Activated CD8-positive, alpha-beta memory T cell treated with anti-CD3 and anti-CD28 coated beads, Interleukin-2, amount 10 ng/mL, durations not matched to agents 7 days and 5 days (primary cell): ENCODE measurements at places on chromosomes 12 and 14. TPM values are rescaled to one million over a fixed set of nuclear protein-coding genes. Genes with fewer than 3 reads are reported as not detected.
A peak's percentile ranks its signal among the peaks of the same experiment; 100 is the strongest.

DNA sequence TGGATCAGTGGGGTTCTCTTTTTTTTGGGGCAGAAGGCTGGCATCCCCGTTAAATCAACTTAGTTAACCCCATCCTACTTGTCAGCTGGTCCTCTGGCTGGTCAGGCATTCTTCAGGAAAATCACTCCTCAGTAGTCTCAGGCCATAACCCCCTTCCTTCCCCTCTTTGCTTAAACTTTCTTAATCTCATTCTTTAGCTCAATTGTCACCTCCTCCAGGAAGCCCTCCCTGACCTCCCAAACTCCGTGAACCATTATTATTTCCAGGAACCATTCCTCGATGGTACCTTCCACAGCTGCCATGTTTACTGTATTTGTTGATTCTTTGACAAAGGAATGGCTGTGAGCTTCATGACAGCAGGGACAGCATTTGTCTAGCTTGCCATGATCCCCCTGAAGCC is 72.5 kb upstream of the FBXO21 start:
- H3K27me3 ChIP-seq: no peaks in the 10 kb centered on the region
- no peak overlapping the region for H3K27ac ChIP-seq
- no peaks in the 10 kb centered on the region for H3K36me3 ChIP-seq
- no peak for DNase-seq
- no peaks in the 10 kb centered on the region for H3K4me1 ChIP-seq

- peak overlapping the region; percentile 96 for H3K4me3 ChIP-seq
- peaks cover 2% of the 10 kb centered on the region for H3K27me3 ChIP-seq
- DNase-seq: peak; percentile 94
- H3K36me3 ChIP-seq: peaks cover 54% of the 10 kb centered on the region
Observed at GRCh38 chr12:46370792-46371717, 1.5 kb downstream of the SLC38A2 start.

The INSM2 gene
- total RNA-seq: not detected

GRCh38 chr14:98897605-98898309 is 374.2 kb downstream of the BCL11B start:
- no peak for DNase-seq
- no peaks in the 10 kb centered on the region for H3K36me3 ChIP-seq
- H3K27me3 ChIP-seq: no peaks in the 10 kb centered on the region
- H3K27ac ChIP-seq: no peak overlapping the region

The BDKRB2 gene
- total RNA-seq: not detected

- no peak overlapping the region for H3K27ac ChIP-seq
- H3K36me3 ChIP-seq: no peaks in the 10 kb centered on the region
- DNase-seq: no peak
- H3K4me3 ChIP-seq: no peak overlapping the region
- H3K4me1 ChIP-seq: no peaks in the 10 kb centered on the region
Observed at GRCh38 chr12:48454667-48455066, 17.7 kb upstream of the ANP32D start.

The COA8 gene
- total RNA-seq: 29.1 TPM

DNA sequence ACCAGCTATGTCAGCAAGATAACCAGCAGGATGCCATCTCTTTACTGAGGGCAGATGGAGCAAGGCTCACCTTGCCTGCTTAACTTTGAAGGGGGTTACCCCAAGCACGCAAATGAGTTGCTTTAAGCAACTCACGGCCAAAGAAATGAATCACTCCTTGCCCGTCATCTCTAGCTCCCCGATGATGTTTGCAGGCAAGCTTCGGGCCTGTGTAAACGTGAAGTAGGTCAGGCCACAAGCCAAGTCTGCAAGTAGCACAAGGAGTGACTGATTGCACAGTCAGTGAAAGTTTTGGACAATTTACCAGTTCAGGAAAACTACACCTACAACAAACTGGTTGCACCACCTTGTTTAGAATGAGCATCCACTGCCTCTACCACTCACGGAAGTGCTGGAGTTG is 699.7 kb upstream of the TBX3 start:
- DNase-seq: no peak
- no peaks in the 10 kb centered on the region for H3K27me3 ChIP-seq
- no peaks in the 10 kb centered on the region for H3K36me3 ChIP-seq
- no peaks in the 10 kb centered on the region for H3K4me1 ChIP-seq
- no peak overlapping the region for H3K4me3 ChIP-seq
- no peak overlapping the region for H3K27ac ChIP-seq

The PLEKHD1 gene
- 0.05 TPM for total RNA-seq

The RARG gene
- 29.4 TPM for total RNA-seq

- peaks cover 20% of the 10 kb centered on the region for H3K4me1 ChIP-seq
- H3K4me3 ChIP-seq: no peak overlapping the region
- no peak overlapping the region for H3K27ac ChIP-seq
- no peak for DNase-seq
- H3K27me3 ChIP-seq: no peaks in the 10 kb centered on the region
Observed at GRCh38 chr12:45329238-45329637, 113.3 kb downstream of the ANO6 start.

DNA sequence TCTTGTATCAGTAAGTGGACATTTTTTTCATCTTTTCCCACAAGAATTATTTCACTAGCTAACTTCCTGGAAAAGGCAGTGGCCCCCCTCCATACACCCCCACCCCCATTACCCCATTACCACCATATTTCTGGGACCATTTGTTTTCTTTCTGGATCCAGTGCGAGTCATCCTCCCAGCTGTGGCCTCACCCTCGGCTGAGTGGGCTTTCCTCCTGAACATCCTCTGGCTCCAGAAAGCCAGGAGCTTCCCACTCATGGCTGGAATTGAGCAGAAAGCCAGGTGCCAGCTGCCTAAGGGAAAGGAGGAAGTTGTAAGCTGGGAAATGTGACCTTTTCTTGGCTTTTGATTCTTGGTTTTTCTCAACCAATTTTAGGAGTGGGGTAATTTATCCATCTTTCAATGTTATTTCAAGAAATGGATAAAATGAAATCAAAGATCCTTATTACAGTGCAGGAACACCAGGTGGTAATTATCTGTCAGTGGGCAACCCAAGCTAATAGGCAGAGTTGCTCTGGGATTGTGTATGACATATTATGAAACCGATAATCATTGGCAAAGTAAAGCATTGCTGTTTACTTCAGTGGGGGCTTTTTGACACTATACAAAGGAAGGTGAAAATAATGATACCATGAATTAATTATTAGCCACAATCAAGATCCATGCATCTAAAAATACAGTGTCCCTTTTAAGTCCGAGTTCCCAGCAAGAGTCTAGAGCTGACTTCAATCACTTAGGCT is 124.6 kb downstream of the KICS2 start:
- no peaks in the 10 kb centered on the region for H3K36me3 ChIP-seq
- H3K4me1 ChIP-seq: no peaks in the 10 kb centered on the region
- DNase-seq: no peak
- no peak overlapping the region for H3K4me3 ChIP-seq
- peaks cover 12% of the 10 kb centered on the region for H3K27me3 ChIP-seq

- H3K4me1 ChIP-seq: peaks cover 69% of the 10 kb centered on the region
- H3K27me3 ChIP-seq: no peaks in the 10 kb centered on the region
- peak; percentile 69 for DNase-seq
- peak overlapping the region; percentile 76 for H3K27ac ChIP-seq
- H3K36me3 ChIP-seq: peaks cover 53% of the 10 kb centered on the region
Observed at GRCh38 chr14:91858536-91859275, 8.6 kb downstream of the TC2N start.

- no peak overlapping the region for H3K4me3 ChIP-seq
- no peak for DNase-seq
- H3K27ac ChIP-seq: no peak overlapping the region
- no peaks in the 10 kb centered on the region for H3K4me1 ChIP-seq
- H3K27me3 ChIP-seq: no peaks in the 10 kb centered on the region
Observed at GRCh38 chr14:94494085-94494484, 15.2 kb downstream of the SERPINA12 start.

GRCh38 chr12:64142382-64142781 is 79.7 kb downstream of the KICS2 start:
- no peak overlapping the region for H3K27ac ChIP-seq
- H3K36me3 ChIP-seq: no peaks in the 10 kb centered on the region
- peaks cover 4% of the 10 kb centered on the region for H3K4me1 ChIP-seq
- H3K27me3 ChIP-seq: no peaks in the 10 kb centered on the region
- H3K4me3 ChIP-seq: no peak overlapping the region

DNA sequence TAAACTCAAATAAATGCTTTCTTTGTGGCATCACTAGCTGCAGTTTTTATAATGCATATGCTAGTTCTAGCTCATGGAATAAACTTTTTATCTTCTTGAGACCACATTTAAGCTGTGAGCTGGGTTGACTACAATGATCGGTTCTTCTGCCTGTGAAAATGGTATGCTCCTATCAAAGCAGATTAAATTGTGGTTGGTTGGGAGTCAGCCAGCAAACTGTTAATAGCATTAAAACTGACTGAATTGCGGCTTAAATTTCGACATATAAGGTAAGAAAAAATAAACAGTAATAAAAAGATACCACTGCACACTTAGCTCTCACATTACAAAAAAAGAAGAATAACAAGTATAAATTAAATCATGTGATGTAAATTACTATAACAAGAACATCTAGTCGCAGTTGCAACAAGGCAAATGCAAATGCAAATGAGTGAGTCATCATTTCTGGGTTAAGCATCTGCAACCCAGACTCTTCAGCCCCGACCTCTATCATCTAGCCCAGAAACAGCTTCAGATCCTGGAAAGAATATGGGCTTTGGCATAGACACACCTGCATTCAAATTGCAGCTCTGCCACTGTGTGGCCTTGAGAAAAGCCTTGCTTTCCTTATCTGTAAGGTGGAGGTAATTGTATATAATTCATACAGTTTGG is 19.8 kb upstream of the DHRS7 start:
- H3K27me3 ChIP-seq: no peaks in the 10 kb centered on the region
- DNase-seq: no peak
- H3K4me3 ChIP-seq: no peak overlapping the region
- H3K4me1 ChIP-seq: peaks cover 13% of the 10 kb centered on the region
- no peak overlapping the region for H3K27ac ChIP-seq
- no peaks in the 10 kb centered on the region for H3K36me3 ChIP-seq

The TAS2R46 gene
- total RNA-seq: 0.73 TPM

The OASL gene
- 135 TPM for total RNA-seq

DNA sequence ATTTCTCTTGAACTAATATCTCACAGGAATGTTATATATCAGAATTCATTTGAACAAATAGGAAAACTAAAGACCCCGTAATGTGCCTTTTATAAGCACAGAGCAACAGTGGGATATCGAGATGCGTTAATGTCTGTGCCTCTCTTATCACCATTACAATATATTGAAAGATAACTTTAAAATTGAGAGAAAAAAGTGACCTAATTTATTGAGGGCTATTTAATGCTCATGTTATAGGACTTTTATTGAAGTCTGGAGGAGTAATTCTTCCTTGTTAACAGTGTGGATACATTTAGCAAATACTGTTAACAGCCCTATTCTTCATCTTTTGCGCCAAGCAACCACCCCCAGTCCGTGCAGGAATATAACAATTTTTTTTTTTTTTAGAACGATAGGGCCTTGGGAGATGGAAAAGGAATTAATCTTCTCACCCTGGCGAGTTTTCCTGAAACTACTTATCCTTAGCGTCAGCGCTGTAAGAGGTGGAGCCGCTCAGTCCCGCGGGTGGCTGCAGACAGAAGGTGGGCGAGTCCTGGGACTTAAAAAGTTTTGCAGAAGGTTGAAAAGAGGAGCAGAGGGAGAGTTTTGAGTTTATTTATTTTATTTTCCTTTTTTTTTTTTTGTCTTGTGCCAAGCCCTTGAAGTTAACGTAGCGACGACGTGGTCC is 11.0 kb downstream of the FOXG1 start:
- H3K27me3 ChIP-seq: peaks cover 42% of the 10 kb centered on the region
- H3K4me3 ChIP-seq: no peak overlapping the region
- peaks cover 1% of the 10 kb centered on the region for H3K36me3 ChIP-seq
- H3K4me1 ChIP-seq: no peaks in the 10 kb centered on the region
- H3K27ac ChIP-seq: no peak overlapping the region

GRCh38 chr14:35046751-35047536 is 872 bp downstream of the FAM177A1 start:
- peak; percentile 76 for DNase-seq
- peak overlapping the region; percentile 89 for H3K4me3 ChIP-seq
- H3K27me3 ChIP-seq: no peaks in the 10 kb centered on the region
- H3K4me1 ChIP-seq: peaks cover 35% of the 10 kb centered on the region
- H3K36me3 ChIP-seq: peaks cover 10% of the 10 kb centered on the region

The RILPL2 gene
- 11.3 TPM for total RNA-seq
